ENCODE measurements at places on chromosomes 1 and 21.

GRCh38 chr1:9537863-9538668, 1.2 kb upstream of the SLC25A33 start:
- no peak for DNase-seq

GRCh38 chr1:58949551-58950220, 165.8 kb upstream of the JUN start:
- DNase-seq, result peak; percentile 19

- DNase-seq, result no peak
Observed at GRCh38 chr1:235617140-235617539, 32.4 kb downstream of the GNG4 start.

DNA sequence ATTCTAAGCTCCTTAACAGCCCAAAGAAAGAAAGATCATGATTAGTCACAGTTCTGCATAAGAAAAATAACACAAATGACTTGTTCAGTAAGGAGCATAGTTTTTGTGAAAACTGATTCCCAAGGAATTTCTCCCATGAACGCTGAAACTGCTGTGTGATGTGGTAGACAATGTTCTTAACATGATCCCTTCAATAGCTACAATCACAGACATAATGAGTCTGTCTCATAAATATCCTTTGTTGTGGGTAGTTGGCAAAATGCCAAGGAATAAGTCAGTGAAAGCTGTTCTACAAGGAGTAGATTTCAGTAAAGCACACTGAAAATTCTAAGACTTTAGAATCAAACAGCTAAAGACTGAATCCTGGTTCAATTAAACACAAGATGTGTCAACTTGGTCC, 404.8 kb downstream of the HLX start:
- peak; percentile 73 for DNase-seq

- no peak for DNase-seq
Observed at GRCh38 chr1:2358072-2358471, 33.3 kb downstream of the MORN1 start.

GRCh38 chr21:38990424-38990794, 184.7 kb downstream of the ETS2 start:
- DNase-seq, result no peak

DNA sequence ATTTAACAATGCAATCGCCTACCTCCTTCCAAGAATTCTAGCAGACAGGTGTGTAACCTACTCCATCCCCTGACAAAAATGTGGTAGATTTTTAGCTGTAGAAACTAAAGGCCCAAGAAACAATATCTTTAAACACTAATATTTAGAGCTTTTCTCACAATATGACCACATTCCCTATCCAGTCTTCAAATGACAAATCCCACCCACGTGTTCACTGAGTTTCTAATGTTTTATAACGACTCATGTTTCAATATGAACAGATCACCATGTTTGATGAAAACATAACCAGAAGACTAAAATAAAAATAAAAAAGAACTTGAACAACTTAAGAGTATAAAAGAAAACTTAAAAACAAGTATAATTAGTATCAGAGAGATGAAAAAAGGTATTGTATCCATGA, 24.6 kb downstream of the RSBN1 start:
- no peak for DNase-seq

GRCh38 chr1:53755874-53756273, 16.9 kb upstream of the GLIS1 start:
- DNase-seq, result no peak

GRCh38 chr21:45248893-45249381, 38.8 kb downstream of the POFUT2 start:
- DNase-seq, result peak; percentile 64

DNA sequence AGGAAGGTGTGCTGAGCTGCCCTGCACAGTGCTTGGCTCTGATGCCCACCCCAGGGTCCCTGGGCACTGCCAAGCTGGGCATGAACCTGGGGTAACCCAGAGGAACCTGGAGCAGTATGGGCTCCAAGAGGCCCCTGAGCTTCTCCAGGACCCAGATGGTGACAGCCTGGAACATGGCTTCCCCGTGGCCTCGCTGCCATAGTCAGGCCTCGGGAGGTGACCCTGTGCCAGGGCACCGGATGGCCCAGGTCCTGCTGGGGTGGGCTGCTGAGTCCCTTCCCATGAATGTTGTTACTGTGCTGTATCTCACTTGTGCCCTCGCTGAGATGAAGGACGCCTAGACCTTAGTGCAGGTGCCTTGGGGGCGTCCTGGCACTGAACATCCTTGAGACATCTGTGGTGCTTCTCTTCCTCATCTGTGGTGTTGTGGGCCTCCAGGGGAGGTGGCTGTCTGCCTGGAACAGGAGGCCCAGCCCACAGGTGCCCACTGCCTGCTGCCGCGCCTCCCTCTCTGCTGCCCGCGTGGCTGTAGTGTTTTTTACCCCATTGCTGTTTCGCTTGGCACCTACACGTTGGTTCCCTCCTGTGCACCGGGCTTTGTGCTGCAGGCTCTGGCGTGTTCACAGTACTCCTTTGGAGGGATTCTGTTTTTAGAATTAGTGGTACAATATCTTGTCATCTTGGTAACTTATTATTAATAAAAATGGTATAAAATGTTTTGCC, 160.3 kb downstream of the PCBP3 start:
- no peak for DNase-seq

- no peak for DNase-seq
Observed at GRCh38 chr1:4172644-4173599, 272.9 kb upstream of the C1orf174 start.

GRCh38 chr1:87903242-87903641, 574.6 kb downstream of the LMO4 start:
- DNase-seq, result no peak

GRCh38 chr1:27816921-27817630, 13.5 kb upstream of the PPP1R8 start:
- peak; percentile 85 for DNase-seq

GRCh38 chr1:165215676-165216075, 140.8 kb downstream of the LMX1A start:
- DNase-seq, result no peak

- no peak for DNase-seq
Observed at GRCh38 chr1:88780485-88780884, 96.4 kb downstream of the PKN2 start.

- DNase-seq, result peak; percentile 37
Observed at GRCh38 chr21:17460094-17460493, 52.7 kb upstream of the CXADR start.

DNA sequence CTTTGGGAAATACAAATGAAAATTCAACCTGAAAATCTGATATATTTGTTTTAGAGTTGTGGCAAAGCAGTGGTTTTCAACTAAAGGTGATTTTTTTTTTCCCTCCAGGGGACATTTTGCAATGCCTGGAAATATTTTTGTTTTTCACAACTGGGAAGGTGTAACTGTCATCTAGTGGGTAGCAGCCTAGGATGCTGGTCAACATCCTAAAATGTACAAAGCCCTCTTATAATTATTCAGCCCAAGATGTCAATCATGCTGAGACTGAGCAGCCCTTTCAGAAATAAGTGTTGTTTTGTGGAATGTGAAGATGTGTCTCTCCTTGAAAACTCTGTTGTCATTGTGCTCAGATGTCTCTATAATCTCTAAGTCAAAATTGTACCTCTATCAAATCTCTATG, 95.2 kb upstream of the NCAM2 start:
- no peak for DNase-seq

GRCh38 chr1:152777510-152778137, 2.7 kb downstream of the LCE1F start:
- no peak for DNase-seq

- DNase-seq, result no peak
Observed at GRCh38 chr1:194709439-194709838, 1523.0 kb upstream of the B3GALT2 start.

DNA sequence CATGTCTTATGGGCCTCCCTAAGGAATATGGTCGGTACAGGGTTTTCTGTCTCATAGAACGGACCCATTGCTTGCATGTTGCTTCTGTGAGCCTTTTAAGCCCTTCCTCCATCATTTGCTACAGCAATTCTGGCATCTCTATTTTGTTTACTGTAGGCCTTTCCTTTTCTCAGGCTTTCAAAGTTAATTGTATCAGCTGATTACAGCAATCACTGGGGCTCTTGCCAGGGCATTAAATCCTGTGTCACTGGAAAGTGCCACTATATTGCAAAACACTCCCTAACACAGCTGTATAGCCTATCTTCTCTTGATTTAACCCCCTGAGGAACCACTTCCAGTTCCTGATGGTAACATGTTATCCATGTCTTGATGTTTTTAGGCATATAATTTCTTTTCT, 156.5 kb downstream of the PDE4B start:
- DNase-seq, result peak; percentile 43

DNA sequence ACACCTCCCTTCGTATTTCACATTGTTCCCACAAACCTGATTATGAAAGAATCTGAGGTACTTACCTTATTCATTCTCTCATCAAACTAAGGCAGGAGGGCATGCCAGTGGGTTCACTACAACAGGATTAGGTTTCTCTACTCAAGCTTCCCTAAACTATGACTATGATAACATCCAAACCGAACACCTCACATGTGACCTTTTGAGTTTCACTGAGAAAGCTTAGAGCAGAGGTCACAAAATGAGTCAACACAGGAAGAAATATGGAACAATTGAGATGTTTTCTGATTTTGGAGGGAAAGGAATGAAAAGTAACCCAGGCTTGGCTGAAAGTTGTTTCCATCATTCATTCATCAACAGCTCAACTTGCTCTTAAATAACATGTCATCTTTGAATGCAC, 24.1 kb downstream of the UBR4 start:
- no peak for DNase-seq

GRCh38 chr1:29447368-29447767, 211.0 kb downstream of the PTPRU start:
- DNase-seq, result no peak

GRCh38 chr1:85746777-85747176, 38.5 kb upstream of the ZNHIT6 start:
- no peak for DNase-seq

DNA sequence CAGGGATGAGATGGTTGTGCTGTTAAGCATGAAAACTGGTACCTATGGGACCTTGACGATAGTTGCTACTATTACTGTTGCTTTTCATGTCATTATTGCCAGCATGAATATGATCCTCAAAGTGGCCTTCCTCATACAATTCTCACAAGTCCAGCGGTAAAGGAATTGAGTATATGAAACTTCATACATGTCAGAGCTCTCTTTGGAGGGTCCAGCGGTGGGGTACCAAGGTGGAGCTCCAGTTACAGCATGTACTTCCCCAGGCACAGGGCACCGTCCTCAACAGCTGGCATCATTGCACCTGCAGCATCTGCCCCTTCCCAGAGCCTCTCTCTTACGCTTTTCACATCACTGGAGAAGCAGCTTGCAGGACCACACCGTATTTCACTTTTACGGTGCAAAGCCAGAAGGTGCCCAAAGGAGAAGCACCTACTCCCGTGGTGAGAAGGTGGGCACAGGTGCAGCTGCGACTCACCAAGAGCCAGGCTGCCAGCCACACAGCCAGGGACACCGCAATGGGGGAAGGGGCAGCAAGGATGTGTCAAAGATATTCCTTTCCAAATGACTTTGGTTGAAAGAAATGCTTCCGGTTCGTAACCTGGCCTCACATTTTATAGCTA, 166.4 kb upstream of the IRF2BP2 start:
- DNase-seq, result no peak

- DNase-seq, result no peak
Observed at GRCh38 chr1:28378906-28379305, 9.4 kb downstream of the PHACTR4 start.

- peak; percentile 40 for DNase-seq
Observed at GRCh38 chr1:197917805-197918651, 856 bp downstream of the LHX9 start.

- DNase-seq, result no peak
Observed at GRCh38 chr1:230077011-230077410, 10.0 kb downstream of the GALNT2 start.

- DNase-seq, result no peak
Observed at GRCh38 chr1:194047206-194047605, 860.8 kb upstream of the B3GALT2 start.

DNA sequence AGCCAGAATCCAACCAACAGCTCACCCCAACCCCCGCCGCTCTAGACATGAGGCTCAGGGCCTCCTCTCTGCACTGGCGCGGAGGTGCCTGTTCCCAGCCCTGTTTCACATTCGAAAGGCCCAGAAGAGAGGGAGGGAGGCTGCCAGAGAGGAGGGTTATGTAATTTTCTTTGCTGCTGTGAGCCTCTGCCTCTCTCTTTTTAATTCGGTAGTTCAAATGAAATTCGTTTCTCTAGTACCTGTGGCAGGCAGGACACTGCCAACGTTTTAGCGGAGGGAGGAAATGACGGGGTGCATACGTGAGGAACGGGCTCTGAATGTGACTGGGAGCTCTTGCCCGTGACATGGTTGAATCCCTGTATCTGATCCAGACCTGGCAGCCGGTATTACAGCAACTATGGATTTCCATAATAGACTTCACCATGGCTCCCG, 9.4 kb downstream of the PRDM16 start:
- DNase-seq, result no peak

DNA sequence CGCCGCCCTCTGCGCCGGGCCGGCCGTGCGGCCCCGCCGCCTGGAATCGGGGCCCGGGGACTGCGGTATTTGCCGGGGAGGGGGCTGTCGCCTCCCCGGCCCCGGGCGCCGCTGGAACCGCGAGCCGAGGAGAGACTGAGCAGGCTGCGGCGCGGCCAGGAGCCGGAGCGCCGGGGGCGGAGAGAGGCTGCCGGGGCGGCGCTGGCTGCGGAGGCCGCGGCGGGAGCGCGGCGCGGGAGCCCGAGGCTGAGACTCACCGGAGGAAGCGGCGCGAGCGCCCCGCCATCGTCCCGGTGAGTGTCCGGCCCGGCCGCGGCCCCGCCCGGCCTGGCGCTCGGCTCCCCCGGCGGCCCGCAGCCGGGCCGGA, 746 bp downstream of the DYRK1A start:
- DNase-seq, result no peak

DNA sequence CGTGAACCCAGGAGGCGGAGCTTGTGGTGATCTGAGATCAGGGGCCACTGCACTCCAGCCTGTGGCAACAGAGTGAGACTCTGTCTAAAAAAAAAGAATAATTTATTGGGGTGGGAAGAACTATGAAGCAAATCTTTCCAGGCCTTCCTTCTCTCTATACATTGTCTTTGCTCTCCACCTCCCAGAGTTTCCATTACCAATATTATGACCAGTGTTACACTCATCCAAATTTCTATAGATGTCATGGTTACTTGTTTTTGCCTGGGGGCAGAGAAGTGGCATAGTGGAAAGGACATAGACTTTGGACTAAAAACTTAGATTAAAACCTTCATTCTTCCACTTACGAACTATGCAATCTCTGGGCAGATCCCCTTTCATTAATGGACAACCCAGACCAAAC, 10.1 kb downstream of the FASLG start:
- DNase-seq, result no peak

- DNase-seq, result no peak
Observed at GRCh38 chr1:25134801-25135461, 97.4 kb downstream of the SYF2 start.

DNA sequence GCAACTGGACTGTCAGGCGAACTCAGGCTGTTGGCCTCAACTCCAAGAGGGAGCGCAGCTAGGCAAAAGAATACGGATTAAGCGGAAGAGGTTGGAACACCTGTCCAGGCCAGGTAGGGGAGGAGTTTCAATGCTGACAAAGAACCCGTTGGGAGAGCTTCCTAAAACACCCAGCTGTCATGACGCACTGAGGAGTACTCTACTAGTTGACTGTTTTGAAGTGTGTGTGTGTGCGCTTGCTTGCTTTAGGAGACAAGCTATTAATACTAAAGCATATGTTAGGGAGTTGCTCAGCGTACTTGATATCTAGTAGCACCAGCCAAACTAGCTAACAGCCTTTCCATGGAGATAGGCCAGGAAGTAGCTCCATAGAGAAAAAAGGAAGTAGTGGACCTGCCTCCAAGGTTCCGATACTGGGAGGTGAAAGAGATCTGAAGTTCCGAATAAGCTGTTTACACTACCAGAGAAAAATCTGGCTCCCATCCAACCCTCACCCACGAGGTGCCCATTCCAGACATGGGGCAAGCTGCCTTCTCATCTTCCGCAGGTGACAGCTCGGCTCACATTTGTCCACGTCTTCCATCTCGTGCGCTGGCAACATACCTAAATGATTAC, 974 bp upstream of the FNBP1L start:
- DNase-seq, result peak; percentile 21

Data from cardiac fibroblast (primary cell).